ENCODE measurements at places on chromosomes 7 and 10.

GRCh38 chr10:70907637-70908405, 19.5 kb upstream of the PCBD1 start:
- DNase-seq, result no peak

GRCh38 chr7:121398246-121398645, 2.1 kb upstream of the FAM3C start:
- no peak for DNase-seq

- DNase-seq, result no peak
Observed at GRCh38 chr7:148507787-148508186, 82.8 kb upstream of the C7orf33 start.

DNA sequence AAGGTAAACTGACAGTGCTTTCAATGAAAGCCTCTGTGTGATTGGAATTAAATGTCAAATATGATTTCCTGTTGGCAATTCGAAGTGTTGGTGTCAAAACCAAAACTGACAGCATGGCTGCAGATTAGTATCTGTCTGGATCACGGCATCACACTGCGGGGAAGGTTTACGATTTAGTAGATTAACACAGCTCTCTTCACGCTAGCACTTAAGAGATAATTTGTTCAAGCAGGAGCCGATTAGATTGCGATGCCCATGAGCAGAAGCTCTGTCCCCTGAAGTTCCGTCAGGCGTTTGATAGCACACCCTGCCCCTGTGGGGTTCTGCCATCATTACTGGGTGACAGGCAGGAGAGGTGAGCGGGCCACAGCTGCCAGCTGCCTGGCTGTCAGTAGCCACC, 279.5 kb upstream of the AUTS2 start:
- no peak for DNase-seq

- no peak for DNase-seq
Observed at GRCh38 chr7:42175834-42176723, 60.9 kb downstream of the GLI3 start.

DNA sequence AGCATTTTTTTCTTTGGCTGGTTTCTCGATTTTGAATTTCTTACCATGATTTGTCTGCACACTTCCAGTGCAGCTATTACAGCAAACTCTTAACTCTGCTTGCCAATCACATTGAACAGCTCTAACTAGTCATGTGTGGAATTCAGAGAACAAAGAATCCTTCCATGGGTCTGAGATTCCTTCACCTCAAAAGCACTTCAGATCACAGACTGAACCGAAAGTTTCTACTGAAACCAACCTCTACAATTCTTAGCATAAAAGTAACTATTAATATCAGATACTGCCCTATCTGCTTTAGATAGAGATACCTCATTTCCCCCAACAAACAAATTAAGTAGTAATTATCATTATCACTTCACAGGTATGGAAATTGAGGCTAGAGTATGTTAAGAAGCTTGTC, 56.5 kb upstream of the SP4 start:
- DNase-seq, result no peak

GRCh38 chr10:75466886-75467285, 35.5 kb downstream of the LRMDA start:
- DNase-seq, result no peak

DNA sequence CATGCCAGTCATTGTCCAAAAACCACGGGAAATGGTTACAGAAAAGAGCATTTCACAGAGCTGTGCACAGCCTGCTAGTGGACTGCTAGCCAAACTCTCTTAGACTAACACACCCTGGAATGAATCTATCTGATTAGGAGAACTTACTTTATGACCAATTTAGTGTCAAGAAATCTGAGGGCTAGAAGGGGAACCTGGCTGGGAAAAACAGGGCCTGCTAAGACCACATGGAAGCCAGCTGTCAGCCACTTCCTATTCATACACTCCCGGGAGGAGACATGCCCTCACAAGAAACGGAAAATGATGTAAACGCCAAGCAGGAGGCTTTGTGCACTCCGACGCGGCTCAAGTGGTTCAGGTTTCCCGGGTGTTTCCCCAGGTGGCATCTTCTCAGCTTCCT, 54.8 kb downstream of the MPP7 start:
- no peak for DNase-seq

- DNase-seq, result no peak
Observed at GRCh38 chr10:1367938-1368841, 312.0 kb downstream of the WDR37 start.

DNA sequence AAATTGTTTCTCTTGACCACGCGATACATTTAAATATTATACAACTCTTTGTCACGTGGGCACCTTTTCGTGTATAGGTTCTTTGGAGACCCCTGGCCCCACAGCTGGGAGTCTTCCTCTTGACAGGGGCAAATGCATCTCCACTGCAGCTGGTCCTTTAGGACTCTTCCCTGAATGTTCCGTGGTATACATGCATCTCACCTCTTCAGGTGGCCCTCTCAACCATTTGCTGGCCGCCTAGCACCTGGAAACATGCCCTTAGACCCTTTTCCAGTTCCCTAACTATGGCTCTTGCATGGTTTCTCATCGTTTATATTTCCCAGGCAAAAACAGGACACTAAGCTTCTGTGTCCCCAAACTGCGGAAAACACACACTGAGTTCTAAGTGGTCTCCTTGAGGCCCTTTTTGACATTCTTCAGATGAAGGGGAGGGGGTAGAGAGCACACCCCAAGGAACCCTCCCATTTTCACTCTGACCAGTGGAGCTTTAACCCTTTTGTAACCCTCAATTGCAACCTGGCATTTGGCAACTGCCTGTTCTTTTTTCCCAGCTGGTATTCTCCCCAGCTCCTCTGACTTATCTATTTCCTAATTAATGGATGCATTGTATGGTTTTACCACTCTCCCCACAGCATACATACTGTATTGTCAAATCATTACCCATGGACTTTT, 20.6 kb downstream of the HNRNPA2B1 start:
- DNase-seq, result no peak

- DNase-seq, result no peak
Observed at GRCh38 chr7:157735826-157736225, 399.0 kb downstream of the DNAJB6 start.

- no peak for DNase-seq
Observed at GRCh38 chr7:90768301-90768700, 172.2 kb downstream of the CDK14 start.

DNA sequence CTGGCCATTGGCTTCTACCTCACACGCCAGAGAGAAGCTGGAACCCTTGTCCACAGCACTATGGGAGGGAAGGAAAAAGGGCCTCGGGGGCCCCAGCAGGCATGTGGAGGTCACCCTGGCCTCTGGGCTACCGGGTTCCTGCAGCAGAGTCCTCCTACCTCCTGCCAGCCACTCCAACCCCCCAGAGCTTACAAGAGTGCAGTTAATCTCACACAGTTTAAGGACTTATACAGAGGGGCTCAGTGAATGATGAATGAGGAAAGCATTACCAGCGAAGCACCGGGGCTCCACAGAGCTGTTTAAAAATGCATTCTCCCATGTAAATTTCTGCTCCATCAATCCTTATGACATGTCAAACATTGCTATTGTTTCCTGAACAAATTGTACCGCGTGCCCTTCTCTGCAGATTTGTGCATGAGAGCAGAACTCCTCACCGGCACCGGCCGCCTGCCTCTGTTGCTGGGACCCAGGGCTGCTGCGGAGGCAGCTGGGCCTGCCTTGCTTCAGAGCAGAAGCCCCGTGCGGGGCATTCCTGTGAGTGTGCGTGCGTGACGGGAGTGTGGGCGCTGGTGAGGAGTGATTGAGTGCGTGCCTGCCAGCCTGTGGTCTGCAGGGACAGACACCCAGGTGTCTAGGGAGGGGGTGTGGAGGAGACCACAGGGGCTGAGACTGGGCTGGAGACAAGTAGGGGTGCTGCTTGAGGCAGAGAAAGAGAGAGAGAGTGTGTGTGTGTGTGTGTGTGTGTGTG, 52.8 kb downstream of the C10orf105 start:
- no peak for DNase-seq

- no peak for DNase-seq
Observed at GRCh38 chr10:113399065-113399464, 153.8 kb upstream of the HABP2 start.

- DNase-seq, result peak; percentile 60
Observed at GRCh38 chr10:70430493-70431445, 10.7 kb downstream of the NODAL start.

- DNase-seq, result no peak
Observed at GRCh38 chr10:87913156-87913921, 49.9 kb downstream of the PTEN start.

GRCh38 chr7:106947244-106947728, 82.2 kb downstream of the PIK3CG start:
- DNase-seq, result peak; percentile 42

GRCh38 chr10:80188713-80189112, 16.6 kb downstream of the ANXA11 start:
- no peak for DNase-seq

GRCh38 chr10:114027041-114027394, 16.6 kb upstream of the ADRB1 start:
- no peak for DNase-seq

DNA sequence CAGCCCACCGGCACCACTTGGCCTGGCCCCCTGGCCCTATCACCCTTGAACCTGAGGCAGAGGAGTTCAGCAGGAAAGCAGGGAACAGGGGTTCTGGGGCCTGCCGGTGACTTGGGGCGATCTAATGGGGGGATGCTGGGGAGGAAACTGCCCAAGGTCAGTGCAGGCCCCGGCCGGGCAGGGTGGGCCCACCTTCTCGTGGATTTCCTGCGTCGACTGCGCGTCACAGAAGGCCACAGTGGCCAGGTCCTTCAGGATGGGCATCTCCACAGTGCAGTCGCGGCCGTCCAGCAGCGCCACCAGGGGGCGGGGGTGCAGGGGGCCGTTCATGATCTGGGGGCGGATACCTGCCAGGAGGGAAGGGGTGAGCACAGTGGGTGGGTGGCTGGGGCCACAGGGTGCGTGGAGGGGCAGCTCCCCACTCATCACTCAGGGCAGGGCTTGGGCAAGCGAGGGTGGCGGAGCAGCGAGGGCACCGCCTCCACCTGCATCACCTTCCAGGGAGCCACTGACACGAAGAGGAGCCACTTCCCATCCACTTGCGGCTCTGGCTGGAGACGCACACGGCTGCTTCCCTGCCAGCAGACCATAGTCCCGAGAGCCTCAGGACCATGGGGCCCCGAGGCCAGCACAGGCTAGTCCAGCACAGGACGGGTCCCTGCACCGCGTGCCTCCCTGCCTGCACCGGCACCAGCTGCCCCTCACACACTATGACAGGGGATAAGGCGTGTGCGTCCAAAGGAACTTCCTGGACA, 61.4 kb downstream of the ZRANB1 start:
- DNase-seq, result no peak

GRCh38 chr10:73648975-73649829, 6.6 kb downstream of the SYNPO2L start:
- DNase-seq, result no peak

GRCh38 chr7:100472854-100473499, 6.0 kb downstream of the TSC22D4 start:
- no peak for DNase-seq

GRCh38 chr7:122674502-122674901, 24.4 kb downstream of the RNF133 start:
- DNase-seq, result peak; percentile 61

GRCh38 chr10:62581351-62581750, 207.2 kb downstream of the ZNF365 start:
- no peak for DNase-seq

DNA sequence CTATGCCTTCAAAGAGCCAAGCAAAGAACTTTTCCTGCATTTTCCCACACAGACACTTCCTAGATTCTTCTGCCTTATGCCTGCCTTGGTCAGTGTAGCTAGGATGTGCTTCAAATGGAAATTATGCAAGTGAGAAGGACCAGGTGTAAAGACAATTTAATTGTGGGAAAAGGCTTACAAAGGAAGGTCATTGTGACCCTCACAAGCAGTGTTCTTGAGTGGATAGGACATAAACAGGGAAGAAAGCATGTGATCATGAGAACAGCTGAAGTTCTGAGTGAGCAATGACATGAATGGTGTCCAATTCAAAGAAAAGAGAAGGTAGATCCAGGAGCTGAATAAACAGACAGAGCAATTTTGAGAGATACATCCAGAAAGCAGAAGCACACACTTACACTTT, 1.3 kb upstream of the PIP start:
- DNase-seq, result no peak

DNA sequence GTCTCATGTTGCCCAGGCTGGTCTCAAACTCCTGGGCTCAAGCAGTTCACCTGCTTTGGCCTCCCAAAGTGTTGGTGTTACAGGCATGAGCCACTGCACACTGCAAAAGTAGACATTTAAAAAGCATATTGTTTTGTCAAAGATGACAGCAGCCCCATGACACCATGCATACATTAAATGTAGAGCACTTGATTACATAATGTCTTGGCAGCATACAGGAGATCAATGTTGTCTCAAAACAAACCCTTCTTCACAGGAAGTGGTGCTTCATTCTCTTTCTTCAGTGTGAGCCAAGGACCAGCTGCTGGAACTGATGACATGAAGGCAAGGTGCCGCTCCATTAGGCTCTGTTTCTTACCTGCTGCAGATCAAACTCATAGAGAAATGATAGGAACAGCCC, 218.4 kb downstream of the KLF6 start:
- no peak for DNase-seq

GRCh38 chr7:91198371-91198770, 65.9 kb upstream of the FZD1 start:
- no peak for DNase-seq

GRCh38 chr7:79434098-79434497, 19.4 kb downstream of the MAGI2 start:
- no peak for DNase-seq

- no peak for DNase-seq
Observed at GRCh38 chr10:118981946-118982345, 47.6 kb upstream of the NANOS1 start.

DNA sequence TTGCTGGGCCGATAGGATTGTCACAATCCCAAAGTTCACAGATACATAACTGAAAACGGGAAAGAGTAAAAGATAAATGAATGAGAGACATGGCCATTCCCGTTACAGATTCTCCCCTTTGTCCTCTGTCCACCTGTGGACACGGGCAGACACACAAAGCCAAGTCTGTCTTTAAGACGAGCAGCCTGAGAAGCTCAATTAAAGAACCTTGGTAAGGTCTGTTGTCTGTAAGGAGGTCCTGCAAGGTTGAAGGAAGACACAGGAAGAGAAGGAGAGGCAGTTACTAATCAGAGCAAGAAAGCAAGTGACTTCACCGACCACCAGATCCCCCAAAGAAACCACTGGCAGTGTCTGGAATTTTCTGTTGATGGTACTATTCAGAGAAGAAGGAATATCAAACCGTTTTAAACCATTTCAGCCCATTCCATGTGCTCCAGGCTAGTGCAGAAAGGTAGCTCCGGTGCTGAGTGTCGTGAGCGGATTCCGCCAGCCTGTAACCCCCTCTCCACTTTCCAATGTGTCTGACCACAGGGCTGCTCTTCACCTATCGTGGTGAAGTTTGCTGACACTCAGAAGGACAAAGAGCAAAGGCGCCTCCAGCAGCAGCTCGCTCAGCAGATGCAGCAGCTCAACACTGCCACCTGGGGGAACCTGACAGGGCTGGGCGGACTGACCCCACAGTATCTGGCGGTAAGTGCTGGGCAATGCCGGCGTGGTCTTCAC, 252.6 kb downstream of the CELF2 start:
- DNase-seq, result peak; percentile 30

GRCh38 chr7:157622000-157622399, 285.2 kb downstream of the DNAJB6 start:
- no peak for DNase-seq

- DNase-seq, result no peak
Observed at GRCh38 chr7:75931680-75932079, 16.7 kb downstream of the POR start.

All from retinal pigment epithelial cell (primary cell).